ENCODE measurements at places on chromosomes 1 and 21.

DNA sequence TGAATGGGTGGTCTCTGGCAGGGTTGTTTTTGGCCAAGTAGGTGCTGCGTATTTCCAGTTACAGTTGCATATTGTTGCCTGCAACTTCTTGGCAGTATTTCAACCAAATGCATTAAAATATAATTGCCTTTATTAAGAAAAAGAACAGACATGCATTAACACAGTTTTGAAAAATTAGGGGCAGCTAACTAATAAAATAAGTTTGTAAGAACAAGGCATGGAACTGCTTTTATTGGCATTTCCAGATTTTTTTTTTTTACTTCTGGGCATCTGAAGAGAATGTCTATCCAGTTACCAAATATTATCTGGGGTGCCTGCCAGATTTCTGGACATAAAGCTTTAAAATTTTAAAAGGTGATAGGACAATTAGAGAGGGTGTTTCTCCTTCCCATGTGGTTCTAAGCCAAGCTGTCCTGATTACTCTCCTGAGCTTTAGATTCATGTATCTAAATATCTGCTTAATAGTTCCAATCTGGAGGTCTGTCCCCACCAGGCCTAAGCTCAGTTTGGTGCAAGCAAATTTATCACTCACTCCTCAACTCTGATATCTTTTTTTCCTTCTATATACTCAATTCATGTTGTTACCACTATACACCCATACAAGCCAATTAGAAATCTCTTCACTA, 553.3 kb upstream of the USP24 start:
- DNase-seq: no peak

GRCh38 chr21:44262338-44263056, 800 bp upstream of the DNMT3L start:
- DNase-seq: no peak

DNA sequence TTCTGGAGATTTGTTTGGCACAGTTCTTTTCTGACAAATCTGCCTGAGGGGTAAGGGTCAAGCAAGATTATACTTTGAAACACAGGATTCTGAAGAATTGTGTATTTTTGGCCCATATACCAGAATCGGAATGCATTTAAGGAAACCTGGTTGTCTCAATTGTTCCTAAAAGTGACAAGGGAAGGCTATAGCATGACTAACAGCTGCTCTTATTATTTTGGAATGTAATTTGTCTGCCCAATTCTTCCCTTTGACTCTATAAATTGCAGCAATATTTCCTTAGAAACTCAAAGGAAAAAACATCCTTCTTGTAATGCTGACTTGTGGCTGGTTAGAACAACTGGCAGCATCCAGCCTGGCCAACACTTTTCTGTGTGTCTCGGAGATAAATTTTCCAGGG, 15.8 kb upstream of the VCAM1 start:
- DNase-seq: no peak

- DNase-seq: no peak
Measured at GRCh38 chr1:43719063-43719462, 11.7 kb downstream of the ST3GAL3 start.

- no peak for DNase-seq
Measured at GRCh38 chr1:219906924-219907771, 21.2 kb downstream of the SLC30A10 start.

- DNase-seq: no peak
Measured at GRCh38 chr1:20154301-20154831, 15.2 kb downstream of the PLA2G2F start.

DNA sequence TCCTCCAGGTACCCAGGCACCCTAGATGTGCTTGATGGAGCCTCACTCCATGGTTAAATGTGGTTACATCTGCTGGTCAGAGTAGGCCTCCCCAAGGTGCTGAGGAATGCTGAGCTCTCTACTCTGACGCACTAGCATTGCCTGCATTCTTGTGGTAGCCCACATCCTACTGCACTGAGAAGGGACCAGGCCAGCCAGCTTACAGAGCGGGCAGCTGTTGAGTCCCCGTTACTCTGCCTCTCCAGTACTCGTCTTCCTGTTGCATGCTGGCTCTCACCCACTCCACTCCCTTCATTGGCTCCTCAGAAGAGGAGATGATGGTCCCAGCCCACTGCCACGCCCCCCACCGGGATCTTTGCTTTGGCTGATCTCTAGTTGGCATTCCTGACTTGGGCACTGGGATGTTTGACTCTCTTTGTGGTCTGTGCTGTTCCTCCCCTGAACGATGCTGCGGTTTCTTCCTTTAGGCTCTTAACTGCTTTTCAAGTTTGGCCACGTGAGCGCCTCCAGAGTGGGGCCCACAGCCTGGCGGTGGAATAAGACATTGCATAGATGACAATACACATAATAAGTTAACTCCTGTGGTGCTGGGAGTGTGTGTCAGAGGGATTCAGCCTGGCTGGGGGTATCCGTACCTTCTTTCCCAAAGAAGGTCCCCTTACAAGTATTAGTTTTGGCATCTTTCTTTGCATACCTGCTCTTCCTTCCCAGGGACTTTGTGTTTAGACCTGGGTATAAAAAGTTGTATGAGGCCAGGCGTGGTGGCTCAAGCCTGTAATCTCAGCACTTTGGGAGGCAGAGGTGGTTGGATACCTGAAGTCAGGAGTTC, 18.6 kb downstream of the AZIN2 start:
- DNase-seq: no peak

- DNase-seq: no peak
Measured at GRCh38 chr1:3664700-3665375, 12.5 kb downstream of the TP73 start.

DNA sequence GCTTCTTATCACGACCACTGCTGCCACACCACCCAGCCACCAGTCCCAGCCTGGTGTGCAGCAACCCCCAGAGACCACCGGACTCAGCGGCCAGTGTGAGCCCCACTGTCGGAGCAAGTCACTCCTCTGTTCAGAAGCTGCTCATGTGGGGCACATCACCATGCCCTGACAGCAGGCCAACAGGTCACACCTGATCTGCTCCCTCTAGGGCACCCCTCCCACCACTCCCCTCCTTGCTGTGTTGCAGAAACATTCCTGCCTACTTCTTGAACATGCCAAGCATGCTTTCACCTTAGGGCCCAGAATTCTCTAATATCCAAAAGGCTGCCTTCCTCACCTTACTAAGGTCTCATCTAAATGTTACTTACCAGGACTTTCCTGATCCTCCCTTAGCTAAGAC, 146.5 kb downstream of the SLC45A1 start:
- no peak for DNase-seq
